ENCODE measurements at places on chromosomes 3 and 15.

DNA sequence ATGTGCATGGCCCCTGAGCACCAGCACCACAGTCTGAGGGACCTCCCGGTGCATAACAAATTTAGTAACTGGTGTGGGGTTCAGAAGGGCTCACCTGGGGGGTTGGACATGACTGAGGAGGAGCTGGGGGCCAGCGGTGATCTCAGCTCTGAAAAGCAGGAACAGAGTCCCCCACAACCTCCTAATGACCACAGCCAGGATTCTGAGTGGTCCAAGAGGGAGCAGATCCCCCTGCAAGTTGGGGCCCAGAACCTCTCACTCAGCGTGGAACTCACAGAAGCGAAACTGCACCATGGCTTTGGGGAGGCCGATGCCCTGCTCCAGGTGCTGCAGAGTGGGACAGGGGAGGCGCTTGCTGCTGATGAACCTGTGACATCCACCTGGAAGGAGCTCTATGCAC is 43.0 kb downstream of the CDAN1 start:
- DNase-seq: no peak

DNA sequence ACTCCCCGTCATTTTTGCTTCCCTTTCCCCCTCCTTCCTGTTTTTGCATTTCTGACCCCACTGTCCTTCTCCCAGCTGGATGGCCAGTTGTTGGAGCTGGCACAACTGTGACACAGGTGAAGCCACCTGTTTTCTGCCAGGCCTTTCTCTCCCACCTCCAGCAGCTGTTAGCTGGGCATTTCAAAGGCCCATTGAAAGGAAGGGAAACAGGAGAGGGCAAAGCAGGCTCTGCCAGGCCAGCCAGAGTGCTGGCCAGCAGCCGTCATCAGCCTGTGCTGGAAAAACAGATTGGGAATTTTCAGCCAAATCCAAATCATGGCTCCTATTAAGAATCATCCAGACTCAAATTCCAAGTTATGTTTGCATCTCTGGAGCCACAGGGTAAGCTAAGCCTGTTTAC is 155.2 kb upstream of the C2CD4B start:
- DNase-seq: no peak

- DNase-seq: no peak
Measured at GRCh38 chr3:73626106-73626505, 1.4 kb upstream of the PDZRN3 start.

DNA sequence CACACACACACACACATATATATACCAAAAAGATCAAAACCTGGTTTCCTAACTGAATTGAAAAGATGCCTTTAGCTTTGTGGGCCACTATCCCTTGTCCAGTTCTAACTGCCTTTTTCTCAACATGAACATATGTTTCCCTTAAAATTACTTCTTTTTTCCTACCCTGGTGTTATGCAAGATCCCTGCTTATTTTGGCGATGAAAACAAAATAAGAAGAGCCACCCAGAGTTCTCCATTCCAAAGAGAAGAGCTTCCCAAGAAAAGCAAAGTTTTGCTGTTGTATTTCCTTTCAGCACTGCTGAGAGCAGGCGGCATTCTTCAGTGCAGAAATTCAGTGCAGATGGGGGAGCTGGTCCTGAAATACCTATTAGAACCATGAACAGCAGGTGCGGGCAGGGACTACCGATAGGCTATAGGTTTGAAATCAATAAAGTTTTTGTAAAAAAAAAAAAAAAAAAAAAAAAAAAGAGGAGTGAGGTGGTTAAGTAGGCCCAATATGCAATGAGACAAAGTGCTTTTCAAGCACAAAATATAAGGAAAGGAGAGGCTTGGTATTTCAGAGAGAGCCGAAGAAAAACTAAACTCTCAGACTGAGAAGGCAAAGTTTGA is 238.0 kb downstream of the FOXP1 start:
- DNase-seq: no peak

- DNase-seq: no peak
Measured at GRCh38 chr3:197833930-197834715, 43.1 kb downstream of the LRCH3 start.

DNA sequence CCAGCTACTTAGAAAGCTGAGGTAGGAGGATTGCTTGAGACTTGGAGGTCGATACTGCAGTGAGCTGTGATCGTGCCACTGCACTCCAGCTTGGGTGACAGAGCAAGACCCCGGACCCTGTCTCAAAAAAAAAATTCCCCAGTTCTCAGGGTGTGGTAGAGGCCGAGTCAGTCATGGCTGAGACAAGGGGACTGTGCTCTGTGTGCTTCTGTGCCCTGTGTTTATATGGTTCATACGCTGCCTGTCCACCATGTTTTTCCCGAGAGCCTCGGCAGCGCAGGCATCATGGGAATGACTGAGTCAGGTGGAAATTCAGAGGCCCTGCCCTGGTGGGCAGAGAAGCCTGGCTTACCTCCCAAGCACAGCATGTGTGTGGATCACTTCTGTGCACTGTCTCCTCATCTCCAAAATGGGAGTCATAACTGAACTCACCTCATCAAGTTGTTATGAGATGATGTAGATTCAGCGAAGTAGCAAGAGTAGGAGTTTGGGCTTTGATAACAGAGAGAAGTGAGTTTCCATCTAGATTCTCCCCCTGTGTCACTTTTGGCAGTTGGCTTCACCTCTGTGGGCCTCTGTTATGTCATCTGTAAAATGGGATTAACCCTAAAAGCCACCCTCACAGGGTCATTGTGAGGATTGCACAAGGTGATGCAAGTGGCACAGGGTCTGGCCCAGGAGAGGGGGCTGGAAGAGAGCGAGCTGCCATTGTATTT is 56.9 kb downstream of the FLNB start:
- DNase-seq: no peak

DNA sequence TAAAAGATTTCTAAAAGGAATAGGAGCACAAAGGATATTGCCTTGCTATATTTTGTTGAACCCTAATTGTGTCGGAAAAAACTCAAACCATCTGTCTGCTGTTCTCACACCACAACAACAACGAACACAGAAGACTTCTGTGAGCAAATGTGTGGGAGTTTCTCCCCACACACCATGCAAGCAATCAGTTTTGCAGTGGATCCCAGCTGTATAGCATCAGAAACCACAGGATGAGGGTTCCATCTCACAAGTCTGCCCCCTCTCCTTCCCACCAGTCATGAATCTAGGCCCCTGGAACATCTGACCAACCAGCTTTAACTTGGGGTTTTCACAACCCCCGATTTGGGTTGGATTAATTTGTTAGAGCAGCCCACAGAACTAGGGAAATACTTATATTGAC is 91.3 kb upstream of the SLC4A7 start:
- DNase-seq: no peak

GRCh38 chr15:67776600-67776999 is 48.7 kb upstream of the SKOR1 start:
- peak; percentile 18 for DNase-seq

- no peak for DNase-seq
Measured at GRCh38 chr3:48521635-48522034, 17.7 kb upstream of the SHISA5 start.

DNA sequence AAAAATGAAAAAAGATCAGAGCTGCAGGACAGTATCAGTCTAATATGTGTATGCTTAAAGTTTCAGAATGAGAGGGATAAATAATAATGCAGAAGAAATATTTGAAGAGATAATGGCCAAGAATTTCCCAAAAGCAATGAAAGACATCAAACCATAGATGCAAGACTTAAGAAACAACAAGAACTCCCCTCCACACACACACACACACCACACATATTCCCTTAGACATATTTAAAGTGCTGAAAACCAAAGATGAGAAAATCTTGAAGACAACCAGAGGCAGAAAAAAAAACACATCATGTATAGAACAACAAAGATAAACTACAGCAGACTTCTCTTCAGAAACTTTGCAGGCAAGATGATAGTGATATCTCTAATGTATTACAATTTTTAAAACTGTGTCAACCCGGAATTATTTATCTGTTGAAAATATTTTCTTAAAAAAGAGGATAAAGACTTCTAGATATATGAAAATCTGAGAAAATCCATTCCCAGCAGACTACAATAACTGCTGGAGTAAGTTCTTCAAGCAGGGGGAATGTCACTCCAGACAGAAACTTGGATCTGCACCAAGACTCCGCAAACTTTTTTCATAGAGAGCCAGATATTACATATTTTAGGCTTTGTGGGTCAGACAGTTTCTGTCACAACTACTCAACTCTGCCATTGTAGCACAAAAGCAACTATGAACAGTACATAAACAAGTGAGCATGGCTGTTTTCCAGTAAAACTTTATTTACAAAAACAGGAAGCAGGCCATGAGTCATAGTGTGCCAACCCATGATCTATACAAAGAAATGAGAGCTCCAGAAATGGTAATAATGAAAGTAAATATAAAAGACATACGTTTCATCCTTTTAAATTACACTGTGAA is 223.4 kb upstream of the CGNL1 start:
- peak; percentile 65 for DNase-seq

- DNase-seq: no peak
Measured at GRCh38 chr15:58288592-58288991, 143.2 kb upstream of the LIPC start.

DNA sequence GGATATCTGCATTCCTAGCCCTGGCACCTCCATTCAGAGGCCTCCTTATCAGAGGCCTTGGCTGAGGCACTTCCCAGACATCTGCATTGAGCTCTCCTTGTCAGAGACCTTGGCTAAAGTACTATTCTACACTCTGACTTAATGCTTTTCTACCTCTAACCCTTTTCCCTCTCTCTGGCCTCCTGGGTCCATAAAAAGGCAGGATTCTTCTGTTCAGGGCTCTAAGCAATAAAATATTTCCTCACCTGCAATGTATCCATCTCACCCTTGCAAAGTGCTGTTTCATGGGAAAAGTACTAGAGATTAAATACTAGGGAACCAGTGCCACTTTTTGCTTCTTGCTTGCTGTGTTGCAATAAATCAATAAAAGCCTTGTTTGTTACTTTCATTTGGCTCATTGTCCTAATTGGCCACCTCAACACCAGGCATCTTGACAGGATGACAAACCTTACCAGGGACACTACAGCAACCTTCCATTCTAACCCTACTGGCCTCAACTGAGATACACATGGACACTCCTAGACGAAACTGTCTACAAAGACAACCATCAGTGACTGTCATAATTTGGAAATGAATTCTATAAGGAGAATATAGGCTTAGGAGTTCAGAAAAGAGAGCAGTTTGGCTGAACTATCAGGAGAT is 106.5 kb upstream of the SETMAR start:
- DNase-seq: no peak

DNA sequence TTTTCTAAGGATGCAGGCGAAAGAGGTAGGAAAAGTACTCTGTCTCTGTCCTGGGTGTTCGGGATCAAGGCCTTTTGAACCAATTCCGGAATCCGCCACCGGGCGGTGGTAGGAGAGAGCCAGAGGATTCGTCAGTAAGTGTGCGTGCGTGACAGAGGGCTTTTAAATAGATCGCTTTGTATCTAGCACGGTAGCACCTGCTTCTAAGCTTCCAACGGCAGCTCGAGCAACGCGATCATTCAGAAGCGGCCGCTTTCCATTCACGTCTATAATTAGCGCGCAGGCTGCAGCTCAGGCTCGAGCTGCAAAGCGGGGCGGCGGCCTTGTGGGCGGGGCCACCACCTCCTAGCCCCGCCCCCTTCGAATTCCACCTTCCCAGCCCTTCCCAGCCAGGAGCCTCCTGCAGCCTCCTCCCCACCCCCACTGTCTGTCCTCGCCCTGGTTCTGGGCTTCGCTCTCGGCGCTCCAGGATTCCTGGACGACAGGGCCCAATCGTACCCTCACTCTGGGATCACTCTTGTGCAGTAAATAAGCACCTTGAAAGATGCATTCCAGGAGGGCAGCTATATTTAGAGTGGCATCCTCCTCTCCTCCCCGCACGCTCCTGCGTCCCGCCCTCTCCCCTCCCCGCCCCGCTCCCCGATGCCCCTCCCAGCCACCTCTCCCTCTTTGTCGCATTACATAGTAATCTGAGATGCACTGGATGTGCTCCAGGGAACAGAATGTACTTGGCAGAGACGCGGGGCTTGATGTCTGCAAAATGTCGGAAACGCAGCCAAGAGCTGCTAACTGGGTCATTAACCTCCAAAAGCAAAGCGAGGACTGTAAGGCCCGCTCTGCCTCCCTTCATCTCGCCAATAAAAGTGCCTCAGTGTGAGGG is 224.1 kb upstream of the TPRG1 start:
- no peak for DNase-seq

GRCh38 chr3:47976135-47976732 is 40.0 kb downstream of the MAP4 start:
- no peak for DNase-seq

DNA sequence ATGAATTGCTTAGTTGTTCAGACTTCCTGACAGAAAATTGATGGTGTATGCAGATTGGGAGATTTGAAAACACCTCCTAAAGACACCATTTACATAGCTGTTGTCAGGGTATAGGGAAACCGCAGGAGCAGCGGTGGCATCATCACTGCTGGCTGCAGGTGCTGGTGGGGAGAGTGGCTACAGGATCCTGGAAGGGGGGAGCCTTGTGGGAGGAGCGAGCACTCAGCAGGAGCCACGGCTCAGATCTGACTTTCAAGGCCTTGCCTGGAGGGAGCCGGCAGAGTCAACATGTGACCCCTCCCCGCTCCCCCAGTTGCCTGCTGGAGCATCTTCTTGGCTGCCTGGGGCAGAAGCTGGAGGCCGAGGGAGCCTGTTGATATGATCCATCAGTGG is 26.1 kb downstream of the EDEM1 start:
- DNase-seq: no peak

DNA sequence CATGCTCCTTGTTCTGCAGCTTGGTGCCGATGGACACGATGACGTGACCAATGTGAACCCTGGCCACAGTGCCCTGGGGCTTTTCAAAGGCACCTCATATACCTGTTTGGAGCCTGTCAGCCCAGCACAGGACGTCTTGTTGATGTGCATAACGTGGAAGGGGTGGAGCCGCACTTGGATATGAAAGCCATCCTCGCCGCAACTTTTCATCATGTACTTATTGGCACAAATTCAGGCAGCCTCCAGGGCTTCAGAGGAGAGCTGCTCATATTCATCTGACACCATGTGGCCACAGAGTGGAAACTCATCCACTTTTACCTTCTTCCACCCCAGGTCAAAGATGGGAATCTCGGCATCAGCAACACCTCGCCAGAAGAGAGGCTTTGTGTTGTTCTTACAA is 24.7 kb downstream of the POPDC2 start:
- DNase-seq: no peak

DNA sequence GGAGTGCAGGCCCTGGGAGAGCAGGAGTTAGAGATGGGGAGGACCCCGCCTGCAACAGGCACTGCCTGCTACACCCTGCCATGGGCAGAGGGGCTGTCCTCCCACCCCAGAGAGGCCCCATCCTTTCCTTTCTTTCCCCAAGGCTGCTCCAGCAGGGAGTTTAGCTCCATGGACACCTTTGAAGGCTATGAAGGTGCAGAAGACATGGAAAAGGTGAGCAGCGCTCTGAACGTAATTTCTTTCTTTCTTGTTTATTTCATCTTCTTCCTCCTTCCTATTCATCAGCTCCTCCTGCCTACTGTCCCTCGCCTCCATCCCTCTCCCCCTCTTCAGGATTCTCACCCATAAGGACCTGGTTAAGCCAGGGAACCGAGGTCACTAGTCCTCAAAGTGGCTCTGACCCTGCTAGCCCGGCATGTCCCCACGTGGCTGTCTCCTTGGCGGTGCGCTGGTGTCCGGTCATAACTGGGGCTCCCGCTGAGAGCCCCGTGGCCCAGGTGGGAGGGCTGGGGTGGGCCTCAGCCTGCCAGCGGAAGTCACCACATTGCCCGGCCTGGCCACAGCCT is 16.0 kb upstream of the ADIPOQ start:
- no peak for DNase-seq

Measured in kidney capillary endothelial cell (primary cell).